ENCODE measurements at places on chromosomes 7 and 10.
A peak's percentile ranks its signal among the peaks of the same experiment; 100 is the strongest.

DNA sequence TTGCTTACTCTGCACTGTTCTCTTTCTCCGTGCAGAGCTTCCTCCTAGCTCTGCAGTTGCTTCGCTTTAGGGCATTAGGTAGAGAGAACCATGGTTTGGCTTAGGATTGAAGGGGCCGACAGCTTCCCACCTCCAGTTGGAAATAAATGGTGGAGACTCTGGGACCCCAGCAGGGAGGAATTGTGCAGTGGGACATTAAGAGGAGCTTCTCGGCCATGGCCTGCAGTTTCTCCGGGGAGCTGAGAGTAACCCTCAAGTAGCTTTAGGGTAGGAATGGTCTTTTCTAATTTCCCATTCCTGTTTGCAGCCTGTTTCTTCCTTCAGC lies 1.2 kb downstream of the SUFU start:
- peak; percentile 46 for DNase-seq

DNA sequence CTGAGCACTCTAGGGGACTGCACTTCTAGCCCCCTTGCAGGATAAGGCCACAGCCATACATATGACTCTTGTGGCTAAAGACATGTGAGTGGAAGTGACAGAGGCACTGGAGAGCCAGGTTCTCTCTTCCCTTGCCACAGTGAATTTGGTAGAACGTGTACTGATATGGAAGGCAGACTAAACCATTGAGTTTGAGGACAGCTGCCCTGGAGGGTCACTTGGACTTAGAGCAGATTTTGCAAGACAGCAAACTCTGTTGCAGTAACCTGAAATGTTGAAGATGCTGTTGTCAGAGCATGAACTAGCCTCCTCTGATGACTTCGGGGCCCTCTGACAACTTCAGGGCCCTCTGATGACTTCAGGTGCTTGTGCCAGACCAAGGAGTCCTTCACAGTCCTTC lies 85.9 kb downstream of the ELMO1 start:
- no peak for DNase-seq

GRCh38 chr10:100345570-100346330 lies 1.3 kb upstream of the SCD start:
- DNase-seq = no peak

- DNase-seq = peak; percentile 56
Observed at GRCh38 chr7:28533731-28534531, 121.6 kb downstream of the CREB5 start.

DNA sequence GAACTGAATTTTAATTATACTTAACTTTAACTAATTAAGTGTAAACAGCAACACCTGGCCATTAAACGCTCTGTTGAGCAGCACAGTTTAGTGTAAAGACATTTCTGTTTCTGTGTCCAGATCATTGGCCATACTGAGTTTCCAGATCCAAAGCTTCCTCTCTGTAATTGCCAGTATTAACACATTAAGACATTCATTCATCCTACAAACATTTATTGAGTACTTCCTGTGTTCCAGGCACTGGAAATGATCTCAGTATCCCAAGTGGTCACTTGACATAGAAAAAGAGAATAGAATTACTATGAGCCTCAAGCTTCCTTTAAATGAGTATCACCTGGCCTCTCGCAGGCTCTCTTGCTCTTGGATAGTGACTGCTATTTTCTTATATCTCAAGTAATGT lies 618.1 kb downstream of the SORCS3 start:
- no peak for DNase-seq

GRCh38 chr10:29949411-29950011 lies 109.9 kb downstream of the JCAD start:
- no peak for DNase-seq

- no peak for DNase-seq
Observed at GRCh38 chr10:128373071-128373749, 247.0 kb upstream of the MKI67 start.

DNA sequence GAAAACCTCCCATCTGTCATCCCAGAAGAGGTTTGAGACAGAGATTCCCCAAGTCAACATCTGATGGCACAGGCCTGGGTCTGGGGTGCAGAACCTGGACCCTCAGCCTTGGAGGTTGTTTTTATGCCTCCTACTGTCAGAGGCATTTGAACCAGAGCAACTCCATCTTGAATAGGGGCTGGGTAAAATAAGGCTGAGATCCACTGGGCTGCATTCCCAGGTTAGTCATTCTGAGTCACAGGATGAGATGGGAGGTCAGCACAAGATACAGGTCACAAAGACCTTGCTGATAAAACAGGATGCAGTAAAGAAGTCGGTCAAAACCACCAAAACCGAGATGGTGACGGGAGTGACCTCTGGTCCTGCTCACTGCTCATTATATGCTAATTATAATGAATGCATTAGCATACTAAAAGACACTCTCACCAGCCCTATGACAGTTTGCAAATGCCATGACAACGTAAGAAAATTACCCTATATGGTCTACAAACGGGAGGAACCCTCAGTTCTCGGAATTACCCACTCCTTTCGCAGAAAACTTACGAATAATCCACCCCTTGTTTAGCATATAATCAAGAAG lies 92.0 kb downstream of the ITGA8 start:
- no peak for DNase-seq

GRCh38 chr7:75711656-75712514 lies 26.9 kb downstream of the HIP1 start:
- DNase-seq = no peak

DNA sequence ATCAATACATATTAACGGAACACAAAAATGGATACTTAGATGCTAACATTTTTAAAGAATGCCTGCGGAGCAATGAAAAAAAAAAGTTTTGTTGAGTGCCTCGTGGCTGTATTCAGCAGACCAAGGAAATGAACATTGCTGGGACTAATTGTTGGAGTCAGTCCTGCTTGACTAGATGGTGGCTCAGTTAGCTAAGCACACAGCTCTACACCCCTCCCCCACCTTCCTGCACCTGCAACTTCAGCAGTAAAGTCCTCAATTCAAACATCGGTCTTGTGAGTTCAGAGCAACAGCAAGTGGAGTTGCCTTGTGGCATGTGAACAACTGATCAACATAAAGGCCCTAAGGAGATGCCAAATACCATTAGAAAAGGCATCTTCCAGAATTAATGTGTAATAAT lies 326.0 kb upstream of the NPSR1 start:
- no peak for DNase-seq

DNA sequence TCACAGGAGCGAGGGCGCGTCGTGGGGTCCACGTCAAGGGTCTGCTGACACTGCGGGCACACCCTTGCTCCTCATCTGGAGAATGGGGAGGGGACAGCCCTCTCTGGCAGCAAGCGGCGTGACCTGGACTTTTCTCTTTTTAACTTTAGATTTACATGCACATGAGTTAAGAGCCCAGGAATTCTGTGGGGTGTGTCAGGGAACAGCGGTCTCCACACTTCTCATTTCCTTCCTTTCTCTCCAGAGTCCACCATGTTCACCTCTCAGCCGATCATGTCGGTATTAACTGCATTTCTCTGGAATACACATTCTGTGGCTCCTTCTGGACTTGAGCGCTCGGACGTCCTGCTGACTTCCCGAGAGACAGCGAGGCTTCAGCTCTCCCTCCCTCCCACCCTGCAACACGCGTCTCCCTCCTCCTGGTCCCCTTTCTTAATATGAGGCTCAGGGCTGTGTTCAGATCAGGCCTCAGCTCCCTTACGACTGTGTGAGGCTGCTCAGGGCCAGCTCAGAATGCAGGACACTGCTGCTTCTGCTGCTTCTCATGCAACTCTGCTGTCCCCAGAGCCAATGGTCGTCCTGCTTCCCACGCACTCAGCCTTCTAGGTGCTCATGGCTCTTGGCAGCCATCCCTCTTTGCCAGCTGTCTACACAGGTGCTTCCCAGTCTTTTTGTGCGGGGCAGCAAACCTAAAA lies 261.3 kb downstream of the ELFN1 start:
- DNase-seq = no peak

DNA sequence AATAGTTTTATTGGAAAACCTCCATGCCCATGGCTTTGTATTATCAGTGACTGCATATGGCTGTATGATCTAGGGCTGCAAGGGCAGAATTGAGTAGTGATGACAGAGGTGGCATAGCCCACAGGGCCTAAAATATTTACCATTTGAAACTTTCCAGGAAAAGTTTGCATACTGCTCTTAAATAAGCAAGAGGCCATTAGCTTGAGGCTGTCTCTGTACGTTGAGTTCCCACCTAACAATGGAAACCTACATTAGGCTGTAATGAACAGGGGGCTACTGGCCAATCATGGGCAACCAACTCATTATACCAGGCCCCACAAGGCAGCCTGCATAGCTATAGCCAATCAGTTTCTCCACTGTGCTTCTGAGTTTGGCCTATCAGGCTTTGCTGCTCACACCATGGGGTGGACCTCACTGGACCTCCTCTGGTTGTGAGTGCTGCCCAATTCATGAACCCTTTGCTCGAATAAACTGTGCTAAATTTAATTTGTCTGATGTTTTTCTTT lies 673 bp upstream of the ST8SIA6 start:
- no peak for DNase-seq

DNA sequence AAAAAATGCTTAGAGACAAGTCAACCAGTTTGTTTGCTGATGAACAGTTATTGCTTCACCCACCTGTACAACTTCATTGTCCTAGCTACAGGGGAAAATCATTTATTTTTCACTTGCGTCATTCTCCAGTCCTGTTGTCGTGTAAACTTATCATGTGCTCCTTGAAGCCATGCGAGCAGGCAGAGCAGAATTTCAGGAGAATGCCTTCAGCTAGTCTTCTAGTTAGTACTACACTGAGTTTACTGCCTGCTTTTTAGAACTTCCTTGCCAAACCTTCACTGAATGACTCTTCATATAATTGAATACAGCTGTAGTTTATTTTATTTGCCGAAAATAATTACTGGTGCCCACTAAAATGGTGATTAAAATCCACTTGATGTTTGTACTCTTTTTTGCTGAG lies 15.6 kb downstream of the RPA3 start:
- DNase-seq = no peak

DNA sequence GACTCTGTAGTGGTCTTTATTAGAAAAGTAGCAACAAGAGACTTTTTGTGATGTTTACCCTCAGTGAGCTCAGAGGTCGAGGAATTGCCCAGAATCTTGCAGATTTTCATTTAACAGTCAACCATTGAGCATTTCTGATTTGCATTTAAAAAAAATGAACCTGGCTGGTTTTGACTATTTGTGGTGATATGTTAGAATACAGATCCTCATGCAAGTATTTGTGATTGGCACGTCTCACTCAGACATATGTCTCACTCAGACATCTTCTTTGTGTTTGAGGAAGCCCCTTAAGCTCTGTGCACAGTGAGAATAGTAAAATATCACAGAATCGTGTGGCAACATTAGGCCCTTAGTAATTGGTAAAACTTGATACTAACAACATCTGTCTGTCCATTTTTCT lies 113.2 kb downstream of the SND1 start:
- no peak for DNase-seq

DNA sequence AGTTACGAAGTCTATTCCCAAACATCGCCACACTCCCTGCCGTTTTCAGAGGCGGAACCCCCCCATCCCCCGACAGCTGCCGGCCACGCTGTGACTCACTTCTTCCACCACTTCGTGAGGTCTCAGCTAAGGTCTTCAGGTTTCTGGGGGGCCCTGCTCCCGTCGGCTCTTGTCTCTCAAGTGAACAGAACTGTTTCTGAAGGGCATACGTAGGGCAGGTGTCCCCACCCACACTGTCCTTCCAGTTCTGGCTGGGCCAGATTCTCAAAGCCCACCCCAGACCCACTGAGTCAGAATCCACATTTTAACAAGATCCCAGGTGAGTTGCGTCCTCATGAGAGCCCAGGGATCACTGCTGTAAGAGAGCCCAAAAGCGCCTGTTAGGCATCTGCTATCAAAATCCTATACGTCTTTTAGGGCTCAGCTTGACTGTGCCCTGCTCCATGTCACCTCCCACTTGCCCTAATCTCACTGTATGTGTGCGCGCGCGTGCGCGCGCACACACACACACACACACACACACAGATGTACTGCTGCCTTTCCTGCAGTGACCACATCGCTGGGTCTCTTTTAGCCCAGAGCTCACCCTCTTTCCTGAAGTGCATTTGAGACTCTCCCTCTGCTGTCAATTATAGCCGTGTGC lies 78.8 kb downstream of the PROSER2 start:
- DNase-seq = no peak

DNA sequence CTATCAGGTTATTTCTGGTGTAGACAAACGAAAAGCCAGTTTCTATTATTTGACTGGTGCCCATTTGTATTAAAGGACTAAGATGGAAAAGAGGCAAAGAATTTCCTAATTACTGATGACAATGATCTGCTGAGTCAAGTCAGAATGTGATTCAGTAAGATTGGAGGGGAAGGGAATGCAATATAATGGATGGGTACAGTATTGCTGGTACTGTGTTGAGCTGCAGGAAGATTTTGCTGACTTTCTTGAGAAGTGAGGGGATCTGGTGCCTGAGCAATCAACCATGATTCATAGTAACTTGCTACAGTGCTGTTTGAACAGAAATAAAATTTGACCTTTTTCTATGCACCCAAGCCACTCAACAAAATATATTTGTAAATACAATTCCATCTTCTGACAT lies 139.1 kb upstream of the RHEB start:
- DNase-seq = no peak

- DNase-seq = no peak
Observed at GRCh38 chr10:86486856-86487255, 34.7 kb downstream of the WAPL start.

GRCh38 chr10:13528875-13529713 lies at the start of gene BEND7:
Gene BEND7 (minus strand): TSS chr10:13529014. CDS start chr10:13528533, 481 bp downstream.
- DNase-seq = no peak

GRCh38 chr7:21580073-21580521 lies 37.3 kb downstream of the DNAH11 start:
- no peak for DNase-seq

- no peak for DNase-seq
Observed at GRCh38 chr7:73903321-73904218, 42.6 kb downstream of the TMEM270 start.

DNA sequence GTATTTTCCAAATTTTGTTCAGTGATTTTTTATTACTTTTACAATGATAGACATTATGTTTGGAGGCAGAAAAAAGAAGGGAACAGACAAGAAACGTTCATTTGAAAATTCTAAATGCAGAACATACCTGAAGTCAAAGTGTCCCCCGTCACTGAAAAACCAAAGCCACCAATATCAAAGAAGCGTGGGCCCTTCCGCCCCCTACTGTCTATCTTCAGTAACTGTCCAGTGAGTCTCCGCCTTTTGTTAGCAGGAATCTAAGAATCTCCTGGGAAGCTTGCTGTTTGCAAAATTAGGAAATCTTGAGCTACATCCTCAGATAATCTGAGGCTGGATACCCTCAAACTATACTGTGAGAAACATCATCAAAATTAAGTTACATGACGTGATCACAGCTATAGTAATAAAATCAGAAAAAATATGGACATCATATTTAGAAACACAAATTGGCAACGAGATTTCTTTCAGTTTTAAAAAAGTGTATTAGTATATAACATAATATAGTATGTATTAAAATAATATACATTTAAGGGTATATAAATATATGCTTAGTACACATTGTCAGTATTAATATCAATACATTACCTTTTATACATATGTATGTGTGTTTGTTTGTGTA lies 169.3 kb upstream of the AKR1E2 start:
- peak; percentile 50 for DNase-seq

DNA sequence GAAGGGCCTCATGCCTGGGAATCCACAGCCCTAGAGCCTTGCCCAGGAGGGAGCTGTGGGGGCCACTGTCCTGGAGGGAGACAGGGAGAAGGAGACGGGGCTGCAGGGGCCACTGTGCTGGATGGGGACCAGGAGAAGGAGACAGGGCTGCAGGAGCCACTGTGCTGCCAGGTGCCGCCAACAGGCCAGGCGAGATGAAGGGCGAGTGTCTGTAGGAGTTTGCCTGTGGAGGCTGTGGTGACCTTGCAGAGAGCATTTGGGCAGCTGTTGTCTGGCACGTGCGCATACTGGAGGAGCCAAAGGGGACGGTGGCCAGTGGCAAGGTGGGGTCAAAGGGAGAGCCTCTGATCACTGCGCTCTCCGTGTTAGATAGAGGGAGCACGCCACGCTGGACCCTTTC lies 79.2 kb downstream of the NKX6-2 start:
- peak; percentile 64 for DNase-seq
